ENCODE measurements at places on chromosomes 2 and 18.

DNA sequence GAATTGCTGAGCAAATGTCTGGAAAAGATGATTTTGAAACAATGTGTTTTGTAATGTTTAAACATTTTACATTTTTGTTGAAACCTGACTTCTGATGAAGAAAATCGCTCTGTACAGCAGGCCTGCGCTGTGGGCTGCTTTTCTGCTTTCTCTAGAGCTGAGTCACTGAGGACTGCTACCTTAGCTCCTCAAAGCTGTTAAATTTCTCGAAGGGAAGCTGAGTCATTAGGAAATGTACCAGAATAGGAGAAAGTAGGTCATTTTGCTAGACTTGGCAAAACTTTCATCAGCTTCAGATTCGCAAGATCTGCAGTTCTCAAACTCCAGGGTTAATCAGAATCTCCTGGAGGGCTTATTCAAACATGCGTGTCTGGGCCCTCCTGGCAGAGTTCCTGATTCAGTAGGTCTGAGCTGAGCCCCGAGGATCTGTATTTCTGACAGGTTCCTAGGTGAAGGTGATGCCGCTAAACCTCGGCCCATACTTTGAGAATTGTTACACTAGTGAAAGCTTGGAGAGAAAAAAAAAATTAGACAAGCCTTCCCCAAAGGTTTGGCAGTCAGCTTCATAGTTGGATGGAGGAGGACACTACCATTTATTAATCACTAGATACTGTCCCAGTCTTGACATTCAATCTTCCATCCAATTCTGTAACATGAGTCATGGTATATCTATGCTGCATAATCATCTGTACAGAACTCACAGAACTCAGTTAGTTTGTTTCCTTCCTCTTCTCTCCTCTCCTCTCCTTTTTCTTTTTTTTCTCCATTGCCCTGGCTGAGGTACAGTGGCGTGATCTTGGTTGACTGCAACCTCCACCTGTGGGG, 297.6 kb downstream of the PARD3B start:
- peak; percentile 24 for DNase-seq

GRCh38 chr2:172978063-172978383, 97.6 kb upstream of the MAP3K20 start:
- DNase-seq: no peak

GRCh38 chr2:231241755-231242507, 43.5 kb downstream of the ARMC9 start:
- no peak for DNase-seq

DNA sequence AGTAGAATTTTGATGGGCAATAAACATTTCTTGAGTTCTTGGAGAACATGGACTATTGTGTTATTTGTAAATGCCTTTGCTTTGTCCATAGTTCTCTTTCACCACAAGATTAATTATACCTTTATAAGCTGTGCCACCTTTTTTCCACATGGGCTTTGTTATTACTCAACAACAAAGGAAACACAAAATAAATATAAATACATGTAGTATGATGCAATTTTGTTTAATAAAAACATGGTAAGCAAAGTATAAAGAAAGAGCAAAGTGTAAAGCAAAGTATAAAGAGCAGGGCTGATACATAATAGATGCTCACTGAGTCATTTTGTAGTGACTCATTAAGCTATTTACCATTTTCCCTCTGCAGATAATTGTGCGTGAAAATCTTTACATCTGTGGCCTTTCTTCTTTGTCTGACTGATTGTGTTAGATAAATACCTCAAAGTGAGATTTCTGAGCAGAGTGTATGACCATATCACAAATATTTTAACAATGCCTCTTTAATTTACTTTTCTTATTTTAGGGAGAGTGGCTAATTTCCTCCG, 80.9 kb downstream of the CERS6 start:
- no peak for DNase-seq

DNA sequence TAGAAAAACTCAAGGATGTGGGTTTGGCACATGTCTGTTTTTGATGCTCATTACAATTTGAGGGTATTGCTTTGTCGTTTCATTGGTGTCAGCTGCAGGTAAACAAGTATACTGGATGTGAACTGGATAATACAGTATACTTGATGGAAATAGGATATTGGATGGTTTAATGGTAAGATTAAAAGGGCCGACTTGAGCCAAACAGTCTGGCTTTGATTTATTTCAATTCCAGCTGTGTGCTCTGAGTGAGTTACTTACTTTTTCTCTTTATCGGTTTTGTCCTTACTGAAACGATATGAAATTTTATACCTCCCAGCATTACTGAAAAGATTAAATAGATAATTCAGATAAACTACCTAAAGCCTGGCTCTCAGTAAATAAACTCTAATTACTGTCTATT, 227.6 kb downstream of the ASXL3 start:
- no peak for DNase-seq

DNA sequence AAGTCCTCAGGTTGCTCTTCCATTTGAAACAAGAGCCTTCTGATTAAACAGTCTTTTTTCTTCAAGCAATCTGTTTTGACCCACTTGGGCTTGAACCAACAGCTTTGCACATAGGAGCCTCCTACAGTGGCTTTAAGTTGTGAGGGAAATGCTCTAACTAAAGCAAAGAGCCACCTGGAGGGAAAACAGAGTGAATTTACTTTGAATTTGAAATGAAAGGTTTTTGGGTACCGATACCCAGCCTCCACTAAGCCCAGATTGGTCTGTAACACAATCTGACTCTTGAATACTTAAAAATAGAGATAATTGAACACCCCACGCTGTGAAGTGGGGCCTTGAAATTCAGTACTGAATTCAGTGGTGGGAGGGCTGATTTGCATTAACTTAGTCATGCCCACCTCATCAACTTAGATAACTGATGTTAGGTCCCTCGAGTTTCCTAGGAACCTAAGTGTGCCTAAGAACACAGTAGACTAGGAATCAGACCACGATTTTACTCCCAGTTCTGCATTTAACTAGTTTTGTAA, 56.3 kb upstream of the ACVR1C start:
- no peak for DNase-seq

DNA sequence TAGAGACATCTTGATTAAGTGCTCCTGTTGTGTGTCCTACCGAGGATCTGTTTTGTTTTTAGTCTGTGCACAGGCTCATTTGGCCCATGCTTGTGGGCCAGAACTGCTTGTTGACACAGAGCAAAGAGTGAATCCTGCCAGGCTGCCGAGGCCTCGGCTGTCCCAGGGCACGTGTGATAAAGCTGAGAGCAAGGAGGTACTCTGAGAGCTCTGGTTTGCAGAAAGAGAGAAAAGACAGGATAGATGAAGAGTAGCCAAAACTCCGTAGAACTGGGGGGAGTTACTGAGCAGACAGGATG, 175.1 kb downstream of the FAM210A start:
- DNase-seq: no peak

DNA sequence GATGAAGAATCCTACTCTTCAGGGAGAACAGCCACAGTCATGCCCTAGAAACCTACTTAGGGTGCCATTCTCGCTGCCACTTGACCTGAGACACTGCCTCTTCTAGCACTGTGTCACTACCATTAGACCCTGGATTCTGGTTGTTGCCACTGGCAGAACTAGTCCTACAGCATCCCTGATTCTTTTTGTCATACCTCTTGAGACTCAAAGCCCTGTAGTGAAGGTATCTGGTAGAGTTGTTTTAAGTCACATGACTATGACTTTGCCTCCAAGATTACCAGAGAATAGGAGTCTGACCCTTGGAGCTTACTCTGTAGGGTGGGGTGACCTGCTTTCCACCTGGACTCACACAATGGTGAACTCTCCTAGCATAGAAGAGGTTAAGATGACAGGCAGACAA, 296.7 kb downstream of the TNS1 start:
- DNase-seq: no peak

DNA sequence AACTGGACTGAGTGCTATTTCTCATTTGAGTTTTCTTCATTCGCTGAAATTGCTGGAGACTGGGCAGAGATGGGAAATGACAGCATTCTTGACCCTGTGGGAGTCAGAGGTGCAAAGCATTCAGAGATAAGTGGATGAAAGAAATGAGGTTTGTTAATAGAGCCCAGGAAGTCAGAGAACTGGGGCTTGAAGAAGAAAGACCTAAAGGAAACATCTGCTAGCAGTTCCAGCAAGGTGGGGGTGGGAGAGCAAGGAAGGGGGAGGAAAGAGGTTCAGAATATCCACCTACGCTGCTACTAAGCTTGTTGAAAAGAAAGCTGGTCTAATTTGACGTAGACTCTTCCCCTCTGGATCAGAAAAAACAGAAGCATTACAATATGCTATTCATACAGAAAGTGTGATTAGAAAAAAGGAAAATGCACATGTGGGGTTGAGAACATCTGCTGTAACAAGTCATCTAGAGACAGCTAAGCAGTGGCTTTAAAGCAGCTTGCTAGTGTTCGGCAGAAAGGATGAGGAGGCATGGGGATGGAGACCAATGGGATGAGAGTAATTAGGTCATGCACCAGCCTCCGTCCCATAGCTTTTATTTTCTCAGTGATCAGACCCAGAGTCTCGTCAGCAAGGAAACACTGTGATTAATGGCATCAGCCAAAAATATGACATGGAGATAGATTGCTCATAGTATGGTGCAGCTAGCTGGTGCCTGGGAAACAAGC, 29.7 kb downstream of the NAB1 start:
- DNase-seq: peak; percentile 22

DNA sequence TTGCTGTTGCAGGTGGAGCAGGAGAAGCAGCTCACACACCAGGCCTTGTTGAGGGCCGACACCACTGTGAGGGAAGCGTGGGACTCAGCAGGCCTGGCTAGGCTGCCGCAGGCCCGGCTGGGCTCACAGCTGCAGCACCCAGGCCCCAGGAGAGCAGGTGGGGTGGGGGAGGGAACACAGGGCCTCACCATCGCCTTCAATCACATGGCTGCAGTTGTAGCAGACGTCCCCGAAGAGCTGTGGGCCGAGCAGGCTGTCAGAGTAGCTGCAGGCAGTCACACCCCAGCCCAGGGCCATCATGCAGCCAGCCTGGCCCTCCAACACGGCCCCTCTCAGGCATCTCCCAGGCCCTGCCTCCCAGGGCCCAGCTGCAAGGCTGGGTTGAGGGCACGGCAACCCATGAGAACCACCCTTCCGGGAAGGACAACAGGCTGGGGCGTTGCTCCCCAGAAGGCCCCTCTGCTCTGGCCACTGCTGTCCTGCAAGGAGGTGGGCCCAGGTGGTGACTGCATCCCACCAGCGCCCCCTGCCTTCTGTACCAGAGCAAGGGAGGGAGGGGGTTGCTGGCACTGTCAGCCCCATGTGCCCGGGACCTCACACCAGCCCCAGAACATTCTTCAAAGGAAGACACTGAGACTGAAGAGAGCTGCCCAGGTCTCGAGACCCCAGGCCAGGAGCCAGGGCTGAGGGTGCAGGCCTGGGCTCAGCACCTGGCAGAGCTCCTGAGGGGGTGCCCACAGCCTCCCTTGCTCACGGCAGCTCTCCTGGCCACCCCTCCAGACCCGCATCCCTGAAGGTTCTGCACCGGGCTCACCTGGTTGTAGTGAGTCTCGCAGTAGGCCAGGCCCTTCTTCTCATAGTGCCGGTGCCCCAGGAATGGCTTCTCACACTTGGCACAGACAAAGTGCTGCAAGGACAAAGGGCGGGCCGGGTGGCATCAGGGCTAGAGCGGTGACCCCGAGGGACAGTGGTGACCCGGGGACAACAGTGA, 5.6 kb upstream of the GPR17 start:
- DNase-seq: peak; percentile 29

GRCh38 chr2:234292962-234293243, 204.0 kb downstream of the ARL4C start:
- DNase-seq: no peak

- no peak for DNase-seq
Observed at GRCh38 chr2:17813742-17814473, 2.4 kb upstream of the MSGN1 start.

Measured in stimulated activated CD4-positive, alpha-beta T cell treated with anti-CD3 and anti-CD28 coated beads, TNF-alpha, amount 100 ng/mL, for 24 hours (primary cell).